ENCODE measurements at places on chromosomes 2 and 18.

DNA sequence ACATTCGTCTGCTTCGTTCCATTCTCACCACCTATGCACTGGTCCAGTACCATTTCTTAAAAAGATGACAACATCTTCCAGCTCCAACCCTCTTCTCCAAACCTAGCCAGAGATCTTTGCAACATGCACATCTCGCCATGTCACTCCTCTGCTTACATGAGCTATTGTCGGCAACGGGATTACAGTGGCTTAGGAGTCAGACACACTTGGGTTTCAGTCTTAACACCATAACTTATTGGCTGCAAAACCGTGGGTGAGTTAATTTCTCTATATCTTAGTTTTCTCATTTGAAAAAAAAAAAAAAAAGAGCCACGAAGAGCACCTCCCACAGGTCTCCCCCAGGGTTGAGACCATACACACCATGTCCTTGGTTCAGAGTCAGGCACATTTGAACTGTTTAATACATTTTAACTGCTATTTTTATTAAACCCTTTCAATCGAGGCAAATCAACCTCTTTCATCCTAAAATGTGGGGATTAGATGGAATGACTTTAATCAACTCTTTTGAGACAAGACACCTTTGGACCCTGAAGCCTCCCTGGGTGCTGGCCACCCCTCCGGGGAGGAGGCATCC lies 889 bp downstream of the ANKRD29 start:
- DNase-seq = no peak

DNA sequence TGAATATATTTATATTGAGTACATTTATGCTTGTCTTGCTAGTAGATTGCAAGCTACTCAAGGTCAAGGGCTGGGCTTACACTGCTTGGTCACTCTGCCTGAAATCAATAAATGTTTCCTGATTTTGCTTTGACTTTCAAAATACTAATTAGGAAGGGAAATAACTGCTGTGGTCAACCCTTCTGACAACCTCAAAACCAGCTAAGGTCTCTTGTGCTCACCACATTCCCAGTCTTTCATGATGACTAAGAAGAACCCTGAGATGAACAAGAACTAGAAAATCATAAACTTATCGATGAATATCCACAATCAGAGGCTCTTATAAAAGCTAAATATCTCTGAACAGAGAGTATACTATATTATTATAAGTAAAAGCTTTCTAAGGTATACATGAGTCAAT lies 33.3 kb downstream of the ABCB11 start:
- DNase-seq = no peak

DNA sequence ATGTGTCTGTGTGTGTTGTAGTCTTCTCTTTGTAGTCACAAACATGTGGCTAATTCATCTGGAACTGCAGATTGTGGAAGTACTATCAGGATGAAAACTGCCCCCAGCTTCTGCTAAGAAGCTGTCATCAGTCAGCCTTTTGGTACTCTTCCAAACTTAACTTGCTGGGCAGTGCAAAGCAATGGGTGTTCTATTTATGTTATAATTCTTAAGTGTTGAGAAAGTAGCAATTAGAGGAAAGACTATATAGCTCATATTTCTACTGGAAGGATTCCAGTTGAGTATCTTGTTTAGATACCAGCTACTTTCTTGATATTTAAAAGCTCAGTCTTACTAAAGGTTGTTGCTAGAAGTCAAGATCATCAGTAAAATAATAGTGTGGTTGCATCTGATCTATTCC lies 52.1 kb downstream of the SLC38A11 start:
- DNase-seq = no peak

DNA sequence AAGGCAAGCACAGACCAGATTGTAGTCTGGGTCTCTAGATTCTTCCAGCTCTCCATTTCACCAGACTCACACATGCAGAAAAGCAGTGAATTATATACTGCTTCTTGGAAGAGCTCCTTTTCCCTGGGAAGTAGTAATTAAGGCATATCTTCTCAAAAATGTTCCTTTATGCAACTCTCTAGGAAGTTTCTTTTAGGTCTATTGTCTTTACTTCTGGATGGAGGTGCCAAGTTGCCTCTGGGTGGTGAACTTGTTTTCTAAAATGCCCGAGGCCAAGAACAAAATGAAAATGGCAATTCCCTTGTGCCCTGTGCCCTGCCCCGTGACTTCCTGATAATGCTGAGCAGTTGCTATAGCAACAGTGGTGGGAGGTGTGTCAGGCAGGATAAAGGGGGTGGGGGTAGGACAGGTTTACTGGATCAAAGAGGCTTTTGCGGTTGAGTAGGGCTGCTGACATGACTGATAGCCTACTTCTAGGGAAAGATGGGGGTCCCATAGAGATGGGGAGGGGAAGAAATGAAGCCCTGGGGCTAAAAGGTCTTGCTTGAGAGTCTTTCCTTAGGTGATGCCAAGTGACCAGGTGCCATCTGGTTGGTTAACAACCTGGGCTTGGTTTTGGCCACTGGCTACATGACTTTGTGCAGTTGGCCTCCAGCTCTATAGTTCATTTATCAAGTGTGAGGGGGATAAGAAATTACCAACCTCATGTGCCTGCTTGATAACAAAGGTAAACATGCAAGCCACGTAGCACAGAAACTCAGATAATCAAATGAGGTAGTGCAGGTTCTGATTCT lies 11.8 kb downstream of the IGFBP2 start:
- no peak for DNase-seq

- DNase-seq = no peak
Observed at GRCh38 chr2:11753452-11753885, 7.0 kb downstream of the LPIN1 start.

GRCh38 chr2:10599921-10600320 lies 89.9 kb downstream of the NOL10 start:
- DNase-seq = no peak

DNA sequence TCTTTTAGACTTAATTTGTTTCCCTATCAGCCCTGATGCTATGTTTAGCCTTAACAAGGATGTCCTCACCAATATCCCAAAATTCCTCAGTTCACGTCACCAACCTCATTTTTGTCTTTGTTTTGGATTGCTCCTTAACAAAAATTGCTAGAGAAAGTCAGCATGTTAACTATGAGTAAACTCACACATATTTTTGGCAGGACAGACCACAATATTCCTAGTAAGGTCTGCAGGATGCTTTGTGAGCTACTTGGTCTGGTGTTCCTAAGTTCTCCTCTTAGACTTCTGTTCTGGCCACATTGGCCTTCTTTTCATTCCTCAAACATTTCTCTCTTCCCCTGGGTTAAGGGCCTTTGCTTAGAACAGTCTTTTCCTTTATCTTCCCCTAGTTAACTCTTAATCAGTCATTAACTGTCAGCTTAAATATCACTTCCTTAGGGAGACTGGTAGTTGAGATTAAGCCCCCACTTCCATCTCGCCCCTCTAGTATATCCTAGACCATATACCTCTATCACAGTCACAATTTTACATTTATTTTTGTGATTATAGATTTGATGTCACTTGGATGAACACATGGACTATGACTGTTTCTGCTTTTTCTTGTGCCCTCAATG lies 116.2 kb downstream of the ADCYAP1 start:
- no peak for DNase-seq

GRCh38 chr2:109312902-109313301 lies 183.9 kb downstream of the SH3RF3 start:
- DNase-seq = no peak

DNA sequence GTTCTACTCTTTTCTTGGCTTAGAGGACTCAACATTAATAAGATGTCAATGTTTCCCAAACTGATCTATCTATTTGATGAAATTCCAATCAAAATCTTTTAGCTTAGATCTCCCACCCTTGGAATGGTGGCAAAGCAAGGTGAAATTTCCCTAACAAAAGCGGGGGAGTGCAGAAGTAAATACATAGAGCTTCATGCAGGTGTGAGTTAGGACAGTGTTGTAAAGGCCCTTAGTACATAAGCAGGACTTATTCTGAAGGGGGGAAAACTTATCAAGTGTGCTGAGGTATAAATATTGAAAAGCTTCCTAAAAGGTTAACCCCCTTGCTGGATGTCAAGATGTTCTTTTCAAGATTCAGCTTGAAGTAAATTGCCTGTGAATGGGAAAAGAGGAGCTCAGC lies 608.6 kb upstream of the CELF4 start:
- DNase-seq = no peak

GRCh38 chr18:58438161-58438957 lies 190.5 kb downstream of the ALPK2 start:
- DNase-seq = no peak

- DNase-seq = no peak
Observed at GRCh38 chr2:240134956-240135520, 1.1 kb downstream of the COPS9 start.

DNA sequence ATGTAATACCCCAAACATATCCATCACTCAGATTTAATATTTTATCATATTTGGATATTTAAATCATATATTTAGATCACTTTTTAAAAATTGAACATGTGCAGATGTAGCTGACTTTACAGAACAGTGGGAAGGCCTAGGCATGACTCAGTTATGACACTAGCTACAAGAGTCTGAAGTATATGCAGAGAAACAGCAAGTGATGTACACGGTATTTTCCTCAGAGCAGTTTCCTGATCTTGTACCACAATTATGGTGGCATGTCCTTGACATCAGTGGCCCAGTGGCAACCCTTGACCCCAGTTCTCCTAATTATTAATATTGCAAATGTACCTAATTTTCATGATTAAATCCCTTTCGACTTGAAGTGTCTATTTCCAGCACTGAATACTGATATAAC lies 28.2 kb downstream of the CDKL4 start:
- DNase-seq = no peak

DNA sequence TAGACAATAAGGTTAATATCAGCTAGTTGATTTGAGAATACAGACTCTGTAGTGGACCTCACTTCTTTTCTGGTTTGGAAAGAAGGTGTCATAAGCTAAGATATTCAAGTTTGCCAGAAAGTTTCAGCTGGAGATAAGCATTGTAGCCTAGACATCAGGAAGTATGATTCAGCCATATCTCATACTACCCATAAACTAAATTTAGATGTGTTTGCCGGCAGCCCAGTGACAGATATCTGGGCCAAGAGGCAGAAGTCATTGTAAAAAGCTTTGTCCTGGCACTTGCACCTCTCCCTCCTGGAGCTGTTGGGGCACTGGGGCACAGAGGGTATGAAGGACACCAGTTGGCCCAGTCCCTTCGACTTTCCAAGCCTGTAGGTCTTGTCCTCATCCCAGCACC lies 128.0 kb downstream of the EPHA4 start:
- DNase-seq = no peak

- DNase-seq = no peak
Observed at GRCh38 chr18:3626929-3627458, 177.0 kb downstream of the TGIF1 start.

GRCh38 chr18:78144669-78145068 lies 834.9 kb upstream of the SALL3 start:
- DNase-seq = no peak

DNA sequence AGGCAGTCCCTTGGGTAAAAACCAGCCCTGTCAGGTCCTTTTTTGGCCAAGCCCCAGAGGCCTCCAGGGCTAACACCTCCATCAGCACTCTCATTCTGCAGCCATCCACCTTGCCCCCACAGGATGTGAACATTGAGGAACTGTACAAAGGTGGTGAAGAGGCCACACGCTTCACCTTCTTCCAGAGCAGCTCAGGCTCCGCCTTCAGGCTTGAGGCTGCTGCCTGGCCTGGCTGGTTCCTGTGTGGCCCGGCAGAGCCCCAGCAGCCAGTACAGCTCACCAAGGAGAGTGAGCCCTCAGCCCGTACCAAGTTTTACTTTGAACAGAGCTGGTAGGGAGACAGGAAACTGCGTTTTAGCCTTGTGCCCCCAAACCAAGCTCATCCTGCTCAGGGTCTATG lies 7.3 kb downstream of the IL1F10 start:
- DNase-seq = no peak

GRCh38 chr18:35095983-35096676 lies 54.9 kb downstream of the MAPRE2 start:
- DNase-seq = no peak

GRCh38 chr2:180733330-180733729 lies 247.1 kb upstream of the UBE2E3 start:
- no peak for DNase-seq

GRCh38 chr2:174554529-174555150 lies 43.0 kb downstream of the WIPF1 start:
- no peak for DNase-seq

- DNase-seq = no peak
Observed at GRCh38 chr2:182435754-182436153, 8.9 kb upstream of the PDE1A start.

DNA sequence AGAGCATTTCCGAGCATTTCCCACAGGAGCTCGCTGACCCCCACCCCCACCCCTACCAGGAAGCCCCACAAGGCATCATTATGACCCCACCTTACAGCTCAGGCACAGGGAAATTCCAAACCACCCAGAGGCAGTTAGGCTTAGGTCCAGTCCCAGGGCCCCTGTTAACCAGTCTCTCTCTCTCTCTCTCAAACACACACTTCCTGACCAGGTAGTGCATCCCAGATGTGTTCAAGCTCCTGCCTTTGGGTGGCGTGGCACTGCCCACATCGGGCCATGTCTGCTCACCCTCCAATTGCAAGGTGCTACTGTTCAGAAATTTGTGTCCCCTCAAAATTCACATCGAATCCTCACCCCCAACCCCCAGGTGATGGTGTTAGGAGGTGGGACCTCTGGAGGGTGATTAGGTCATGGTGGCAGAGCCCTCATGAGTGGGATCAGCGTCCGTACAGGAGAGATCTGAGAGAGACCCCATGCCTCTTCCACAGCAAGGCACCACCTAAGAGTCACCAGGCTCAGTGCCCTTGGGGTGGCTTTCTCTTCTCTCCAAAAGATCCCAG lies 8.8 kb downstream of the COPS9 start:
- DNase-seq = no peak

- DNase-seq = no peak
Observed at GRCh38 chr2:101185656-101186055, 34.5 kb upstream of the TBC1D8 start.

DNA sequence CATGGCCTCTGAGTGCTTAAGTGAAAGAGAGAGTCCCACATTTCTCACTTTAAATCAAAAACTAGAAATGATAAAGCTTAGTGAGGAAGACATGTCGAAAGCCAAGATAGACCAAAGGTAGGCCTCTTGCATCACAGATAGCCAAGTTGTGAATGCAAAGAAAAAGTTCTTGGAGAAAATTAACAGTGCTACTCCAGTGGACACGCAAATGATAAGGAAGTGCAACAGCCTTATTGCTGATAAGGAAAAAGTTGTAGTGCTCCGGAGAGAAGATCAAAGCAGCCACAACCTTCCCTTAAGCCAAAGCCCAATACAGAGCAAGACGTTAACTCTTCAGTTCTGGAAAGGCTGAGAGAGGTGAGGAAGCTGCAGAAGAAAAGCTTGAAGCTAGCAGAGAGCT lies 32.1 kb downstream of the PSMD1 start:
- no peak for DNase-seq

DNA sequence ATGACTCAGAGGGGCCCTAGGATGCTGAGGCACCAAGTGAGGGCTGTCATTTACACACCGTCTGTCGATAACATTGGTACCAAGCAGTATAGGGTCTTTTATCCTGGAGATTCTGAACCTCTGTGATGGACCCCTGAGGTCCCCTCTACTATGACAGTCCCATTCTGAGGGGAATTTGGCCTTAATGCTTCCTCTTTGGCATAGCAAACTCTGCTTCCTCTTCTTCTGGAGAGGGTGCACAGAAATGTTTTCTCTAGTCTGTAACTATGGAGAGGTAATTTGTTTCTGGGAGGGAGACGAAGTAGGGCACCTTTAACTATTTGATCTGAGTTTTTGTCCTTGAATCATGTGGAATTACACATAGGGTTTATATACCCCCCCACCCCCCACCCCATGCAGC lies 44.8 kb downstream of the INPP4A start:
- DNase-seq = no peak

Data from tibial nerve (tissue), 4 donors.